ENCODE measurements at places on chromosomes 13 and 19. TPM values are rescaled to one million over a fixed set of nuclear protein-coding genes. Genes with fewer than 3 reads are reported as not detected.

LYL1 gene
- 0.77 TPM for total RNA-seq

GARIN5A gene
- total RNA-seq, result not detected

OR4F17 gene
- not detected for total RNA-seq

NDFIP2 gene
- 47.4 TPM for total RNA-seq

MUC16 gene
- total RNA-seq, result under 0.01 TPM

MBD3L2 gene
- not detected for total RNA-seq

THOP1 gene
- 173 TPM for total RNA-seq

TMEM86B gene
- total RNA-seq, result 1.7 TPM
